ENCODE measurements at places on chromosomes 12 and 14. TPM values are rescaled to one million over a fixed set of nuclear protein-coding genes. Genes with fewer than 3 reads are reported as not detected.

Gene TOMM20L
- total RNA-seq = not detected

Gene PLCZ1
- total RNA-seq = 0.18 TPM

Gene RAD52
- total RNA-seq = 10.8 TPM

Gene PCED1B
- total RNA-seq = 0.27 TPM

Gene TSPAN11
- 2.0 TPM for total RNA-seq

Gene LMNTD1
- total RNA-seq = not detected

Gene KLRG1
- not detected for total RNA-seq

Gene ERH
- total RNA-seq = 51.0 TPM

Gene CD27
- not detected for total RNA-seq

Gene IFI27L1
- 8.9 TPM for total RNA-seq

Gene HOXC10
- total RNA-seq = not detected

Gene RNASE11
- not detected for total RNA-seq

Gene MDGA2
- total RNA-seq = not detected

Gene KRT86
- total RNA-seq = not detected

Gene PLEKHD1
- total RNA-seq = not detected

Gene TAS2R7
- total RNA-seq = not detected

Gene GLT8D2
- 46.0 TPM for total RNA-seq

Gene KLHL33
- total RNA-seq = 0.18 TPM

Gene ASPG
- not detected for total RNA-seq

All from fibroblast of the aortic adventitia (primary cell).